ENCODE measurements at places on chromosomes 1 and 21.

GRCh38 chr1:111142356-111142975, 2.4 kb downstream of the CEPT1 start:
- DNase-seq = no peak

DNA sequence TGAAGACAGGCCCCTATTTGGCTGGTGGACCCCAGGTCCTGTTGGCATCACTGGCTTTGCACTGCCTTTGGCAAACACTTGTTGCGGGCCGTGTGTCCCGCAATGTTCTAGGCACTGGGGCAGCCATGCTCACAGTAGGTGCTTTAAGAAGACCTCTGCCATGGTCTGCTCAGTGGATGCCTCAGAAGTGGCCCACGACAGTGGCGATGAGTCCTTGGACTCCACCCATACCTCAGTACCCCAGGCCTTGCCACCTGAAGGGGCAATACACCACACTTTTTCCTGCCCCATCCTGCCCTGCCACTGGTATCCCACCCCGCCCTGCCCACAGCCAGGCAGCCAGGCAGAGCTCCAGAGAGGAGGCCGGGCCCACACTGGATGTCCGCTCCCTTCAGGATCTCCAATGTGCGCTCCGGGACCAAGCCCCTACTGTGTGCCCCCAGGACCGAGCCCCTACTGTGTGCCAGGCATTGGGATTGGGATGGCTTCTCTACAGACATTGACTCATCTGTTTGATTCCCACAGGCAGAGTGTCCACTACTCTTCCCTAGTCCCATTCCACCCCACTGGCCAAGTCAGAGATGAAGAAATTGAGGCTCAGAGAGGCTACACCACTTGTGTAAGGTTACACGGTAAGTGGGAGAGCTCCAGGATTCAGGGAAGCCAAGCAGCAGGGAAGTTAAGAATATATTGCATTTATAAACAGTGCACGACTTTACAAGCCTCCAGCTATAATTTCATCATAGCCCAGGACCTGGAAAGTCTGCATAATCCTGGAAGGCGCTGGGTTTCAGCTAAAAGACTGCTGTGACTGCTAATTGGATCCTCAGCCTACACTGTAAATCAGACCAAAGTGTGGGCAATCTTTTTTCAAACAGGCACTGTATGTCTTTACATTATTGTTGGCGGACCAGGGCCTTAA, 101.6 kb downstream of the DMRTB1 start:
- no peak for DNase-seq

- no peak for DNase-seq
Observed at GRCh38 chr21:37006486-37007291, at the start of gene RIPPLY3. TSS of gene RIPPLY3 (plus strand) at chr21:37006702. CDS start at chr21:37006773, 71 bp downstream.

DNA sequence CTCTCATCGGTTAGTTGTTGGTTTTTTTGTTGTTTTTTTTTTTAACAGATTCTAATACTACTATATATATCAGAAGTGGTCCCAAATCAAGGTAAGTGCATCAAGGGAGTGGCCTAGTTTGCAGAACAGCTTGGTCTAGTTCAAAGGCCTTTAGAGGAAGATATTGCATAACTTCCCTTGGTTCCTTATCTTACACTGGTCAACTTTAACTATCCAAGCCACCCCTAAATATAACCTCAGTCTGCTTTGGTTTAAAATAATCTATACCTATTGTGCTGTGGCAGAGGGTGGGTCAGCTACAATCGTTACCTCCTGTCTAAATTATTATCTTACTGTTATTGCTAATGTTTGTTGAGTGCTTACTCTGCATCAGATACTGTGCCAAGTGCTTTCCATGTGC, 6.9 kb downstream of the S100A12 start:
- no peak for DNase-seq

DNA sequence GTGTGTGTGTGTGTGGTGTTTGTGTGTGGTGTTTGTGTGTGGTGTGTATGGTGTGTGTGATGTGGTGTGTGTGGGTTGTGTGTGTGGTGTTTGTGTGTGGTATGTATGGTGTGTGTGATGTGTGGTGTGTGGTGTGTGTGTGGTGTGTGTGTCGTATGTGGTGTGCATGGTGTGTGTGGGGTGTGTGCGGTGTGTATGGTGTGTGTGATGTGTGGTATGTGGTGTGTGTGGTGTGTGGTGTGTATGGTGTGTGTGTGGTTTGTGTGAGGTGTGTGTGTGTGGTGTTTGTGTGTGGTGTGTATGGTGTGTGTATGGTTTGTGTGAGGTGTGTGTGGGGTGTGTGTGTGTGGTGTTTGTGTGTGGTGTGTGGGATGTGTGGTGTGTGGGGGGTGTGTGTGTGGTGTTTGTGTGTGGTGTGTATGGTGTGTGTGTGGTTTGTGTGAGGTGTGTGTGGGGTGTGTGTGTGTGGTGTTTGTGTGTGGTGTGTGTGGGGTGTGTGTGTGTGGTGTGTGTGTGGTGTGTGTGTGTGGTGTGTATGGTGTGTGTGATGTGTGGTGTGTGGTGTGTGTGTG, 106.2 kb upstream of the ADAR start:
- no peak for DNase-seq

DNA sequence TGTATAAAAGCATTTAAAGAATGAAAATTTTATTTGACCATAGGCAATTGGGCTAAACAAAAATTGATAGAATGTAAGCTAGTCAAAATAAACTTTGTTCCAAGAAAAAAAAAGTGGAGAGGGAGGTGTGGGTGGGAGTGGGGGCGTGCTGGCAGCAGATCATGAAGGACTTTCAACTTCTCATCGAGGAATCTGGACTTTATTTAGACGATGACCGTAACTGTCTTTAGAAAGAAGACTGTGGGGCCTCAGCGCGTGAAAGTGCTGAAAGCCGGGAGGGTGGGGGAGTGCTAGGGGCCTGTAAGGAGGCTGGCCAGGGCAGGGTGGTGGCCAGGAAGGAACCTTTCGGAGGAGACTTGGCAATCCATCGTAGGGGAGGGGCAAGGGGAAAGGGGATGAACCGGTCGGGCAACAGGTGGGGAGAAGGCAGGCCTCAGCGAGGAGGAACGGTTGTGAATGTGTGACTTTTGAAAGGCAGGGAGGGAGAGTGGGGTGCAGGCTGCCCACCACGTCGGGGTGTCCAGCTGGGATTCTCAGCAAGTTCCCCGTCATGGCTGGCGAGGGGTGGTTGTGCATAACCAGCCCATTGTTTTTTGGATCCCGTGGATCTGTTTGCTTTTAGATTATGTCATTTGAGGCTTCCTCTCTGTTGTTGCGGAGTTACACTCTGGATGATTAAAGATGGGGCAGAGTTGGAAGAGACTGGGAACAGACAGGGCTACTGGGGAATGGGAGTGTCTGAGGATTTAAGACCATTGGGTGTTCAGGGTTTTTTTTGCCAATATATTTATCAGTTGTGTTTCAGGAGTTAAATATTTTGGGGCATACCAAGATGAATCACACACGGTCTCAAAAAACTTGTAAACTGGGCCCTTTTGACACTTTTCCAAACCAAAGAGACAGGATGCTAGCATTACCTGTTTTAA, 35.5 kb downstream of the HUNK start:
- DNase-seq = no peak

DNA sequence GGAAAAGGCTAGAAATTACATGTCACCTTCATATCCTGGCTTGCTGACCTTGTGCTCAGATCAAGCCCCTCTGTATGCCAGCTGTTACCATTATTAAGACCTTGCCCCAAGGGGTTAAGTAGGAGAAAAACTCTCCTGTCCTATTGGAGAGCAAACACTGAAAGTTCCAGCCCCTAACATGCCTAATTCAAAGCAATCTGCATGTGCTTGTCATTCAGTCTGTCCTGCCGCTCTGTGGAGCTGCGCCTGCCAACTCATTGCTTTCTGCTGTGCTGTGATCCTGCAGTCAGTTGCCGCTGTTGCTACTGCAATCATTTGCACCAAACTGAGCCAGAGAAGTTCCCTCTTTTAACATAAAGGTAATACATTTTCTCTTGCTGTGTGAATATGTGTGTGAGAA, 113.4 kb downstream of the DISP1 start:
- DNase-seq = no peak

DNA sequence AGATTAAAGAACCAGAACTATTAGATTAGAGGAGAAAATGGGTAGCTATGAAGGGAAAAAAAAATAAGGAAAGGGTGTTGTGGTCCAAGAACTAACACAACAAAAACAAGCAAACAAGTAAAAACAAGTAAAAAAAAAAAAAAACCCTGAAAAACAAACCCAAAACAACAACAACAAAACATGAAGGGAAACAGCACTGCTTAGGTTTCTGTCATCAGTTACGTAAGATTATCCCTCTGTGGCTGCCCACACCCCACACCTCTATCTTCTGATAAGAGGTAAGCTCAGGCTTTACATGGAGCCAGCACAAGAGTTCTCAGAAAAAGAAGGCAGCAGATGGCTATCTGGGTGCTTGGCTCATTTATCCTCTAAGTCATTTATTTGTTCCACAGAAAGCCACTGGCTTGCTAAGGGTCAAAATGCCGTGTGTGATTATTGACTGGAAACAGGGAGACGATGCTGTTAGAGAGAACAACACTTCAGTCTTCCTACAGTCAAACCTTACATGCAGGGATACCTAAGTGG, 57.5 kb downstream of the KIAA0319L start:
- no peak for DNase-seq

GRCh38 chr1:191457889-191458288, 700.4 kb upstream of the RGS18 start:
- DNase-seq = no peak

- no peak for DNase-seq
Observed at GRCh38 chr1:206005234-206005633, 2.0 kb upstream of the RAB7B start.

DNA sequence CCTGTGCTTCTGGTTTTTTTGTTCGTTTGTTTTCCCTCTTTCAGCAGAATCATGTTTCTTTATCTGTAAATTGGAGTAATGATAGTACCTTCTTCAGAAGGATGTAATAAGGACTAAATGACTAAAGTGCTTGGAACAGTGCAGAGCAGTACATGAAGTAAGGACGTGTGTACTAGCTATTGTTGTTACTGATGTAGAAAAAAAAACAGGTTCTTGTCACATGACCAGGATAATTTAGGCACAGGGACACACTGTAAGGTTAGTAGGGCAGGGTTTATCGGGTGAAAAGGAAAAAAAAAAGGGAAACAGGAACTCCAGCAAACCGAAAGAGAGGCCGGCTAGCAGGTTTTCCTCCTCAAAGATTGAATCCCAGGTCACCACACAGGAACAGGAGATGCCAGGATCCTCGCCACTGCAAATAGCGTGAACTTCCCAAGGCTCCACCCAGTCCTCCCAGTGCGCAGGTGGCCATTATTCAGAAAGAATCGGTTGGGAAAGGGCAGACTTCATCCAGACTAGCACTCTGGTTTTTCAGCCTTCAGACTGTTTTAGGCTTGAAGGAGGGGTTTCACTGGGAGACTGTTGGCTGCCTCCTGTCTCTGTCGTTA, 63.8 kb upstream of the PRRC2C start:
- no peak for DNase-seq

DNA sequence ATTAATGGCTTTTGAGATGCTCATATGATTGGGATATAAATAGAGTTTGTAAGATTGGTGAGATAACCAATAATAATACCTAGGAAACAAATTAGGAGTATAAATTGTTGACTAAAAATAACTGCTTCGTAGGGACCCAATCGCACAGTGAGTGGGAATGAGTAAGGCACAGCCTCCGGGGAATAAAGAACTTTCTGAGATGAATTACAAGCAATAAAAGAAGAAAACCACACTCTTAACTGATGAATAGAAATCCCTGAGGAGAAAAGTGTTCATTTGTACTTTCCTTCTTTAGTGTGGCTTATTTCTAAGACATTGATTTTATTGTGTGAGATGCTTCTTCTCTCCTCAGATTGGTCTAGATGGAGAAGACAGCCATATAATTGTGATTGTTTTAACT, 443.4 kb upstream of the PRMT6 start:
- no peak for DNase-seq

DNA sequence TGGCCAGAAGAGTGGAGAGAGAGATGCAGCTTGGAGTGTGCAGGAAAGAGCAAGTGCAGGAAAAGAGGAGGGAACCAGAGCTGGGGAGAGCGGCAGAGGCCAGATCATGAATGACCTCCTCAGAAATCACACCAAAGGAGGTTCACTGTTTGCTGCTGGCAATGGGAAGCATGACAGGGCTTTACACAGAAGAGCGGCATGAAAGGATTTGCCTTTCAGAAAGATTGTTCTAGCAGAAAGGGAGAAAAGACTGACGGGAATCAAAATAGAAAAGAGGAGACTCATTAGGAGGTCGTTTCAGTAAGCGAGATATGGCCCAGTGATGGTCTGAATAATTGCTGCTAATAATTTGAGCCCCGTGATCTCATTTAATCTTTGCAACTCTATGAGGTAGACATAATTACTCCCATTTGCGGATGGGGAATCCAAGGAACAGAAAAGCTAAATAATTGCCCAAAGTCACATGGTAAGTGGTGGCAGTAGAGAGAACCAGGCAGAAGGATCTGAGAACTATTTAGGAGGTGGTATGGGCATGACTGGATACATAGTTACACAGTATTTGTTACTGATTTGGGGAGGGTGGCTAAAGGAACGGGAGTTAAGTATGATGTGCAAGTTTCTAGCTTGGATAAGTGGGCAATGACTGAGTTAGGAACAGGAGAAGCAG, 12.5 kb upstream of the HNRNPR start:
- no peak for DNase-seq

GRCh38 chr21:18601146-18601545, 197.6 kb upstream of the TMPRSS15 start:
- DNase-seq = no peak

- DNase-seq = no peak
Observed at GRCh38 chr21:36806103-36806502, 107.2 kb downstream of the SIM2 start.

DNA sequence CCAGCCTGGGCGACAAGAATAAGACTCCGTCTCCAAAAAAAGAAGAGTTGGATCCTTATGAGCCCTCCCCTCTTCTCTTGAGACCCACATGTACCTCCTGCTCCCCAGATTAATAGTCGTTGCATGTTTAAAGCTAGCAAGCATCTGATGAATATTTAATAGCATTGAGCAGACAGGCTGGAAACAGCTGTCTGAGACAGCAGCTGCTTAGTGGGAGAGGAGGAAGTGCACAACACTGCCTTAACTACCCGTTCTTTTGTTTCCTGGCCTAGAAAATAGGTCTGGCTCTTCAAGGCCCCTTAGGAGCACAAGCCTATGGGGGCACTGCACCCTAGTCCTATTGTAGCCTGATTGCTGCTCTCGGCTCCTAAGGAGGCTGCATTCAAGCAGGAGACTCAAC, 17.3 kb upstream of the TMEM39B start:
- no peak for DNase-seq

- no peak for DNase-seq
Observed at GRCh38 chr1:208012721-208013120, 101.8 kb upstream of the CD34 start.

GRCh38 chr1:215543191-215543606, 23.9 kb upstream of the KCTD3 start:
- no peak for DNase-seq

DNA sequence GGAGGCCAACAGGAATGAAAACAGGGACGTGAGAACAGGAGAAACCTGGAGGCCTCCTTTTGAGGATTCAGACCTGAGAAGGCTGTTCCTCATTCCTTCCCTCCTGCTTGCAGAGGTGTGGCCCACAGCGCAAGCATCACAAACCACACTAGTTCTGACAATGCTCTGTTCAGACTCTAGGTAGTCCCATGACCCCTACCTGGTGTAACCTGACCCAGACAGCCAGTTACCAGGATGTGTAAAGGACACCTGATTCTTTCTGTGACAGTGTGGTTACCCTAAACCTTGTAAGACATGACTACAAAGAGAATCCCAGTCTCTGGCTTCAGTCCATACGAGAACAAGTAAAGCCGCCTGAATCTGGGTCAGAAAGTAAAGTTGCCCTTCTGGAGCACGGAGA, 3.2 kb downstream of the MECR start:
- DNase-seq = no peak

All from esophagus squamous epithelium (tissue), 5 donors.